NCI-H82 (cell line): ENCODE measurements at places on chromosomes 6 and 20.

GRCh38 chr6:53299331-53300005 lies 49.3 kb downstream of the ELOVL5 start:
- peak; percentile 47 for DNase-seq

DNA sequence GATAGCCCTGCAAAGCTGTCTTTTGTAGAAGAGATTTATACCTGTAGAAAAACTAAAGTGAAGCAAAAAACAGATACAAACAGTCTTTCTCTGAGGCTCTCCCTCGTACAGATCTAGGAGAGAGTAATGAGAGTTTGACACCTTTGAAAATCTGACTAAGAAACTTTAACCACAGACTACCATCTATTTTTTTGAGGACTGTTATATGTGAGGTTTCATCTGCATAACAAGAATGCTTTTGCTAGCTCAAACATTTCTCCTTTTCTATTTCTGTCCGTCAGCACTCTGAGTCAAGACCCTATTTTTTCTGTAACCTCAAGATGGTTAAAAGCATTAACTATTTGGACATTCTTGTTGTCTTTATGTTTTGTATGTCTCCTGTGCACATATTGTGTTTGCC lies 193.0 kb downstream of the BTBD3 start:
- DNase-seq: no peak

GRCh38 chr6:28693751-28694443 lies 168.2 kb downstream of the GPX5 start:
- DNase-seq: peak; percentile 64

DNA sequence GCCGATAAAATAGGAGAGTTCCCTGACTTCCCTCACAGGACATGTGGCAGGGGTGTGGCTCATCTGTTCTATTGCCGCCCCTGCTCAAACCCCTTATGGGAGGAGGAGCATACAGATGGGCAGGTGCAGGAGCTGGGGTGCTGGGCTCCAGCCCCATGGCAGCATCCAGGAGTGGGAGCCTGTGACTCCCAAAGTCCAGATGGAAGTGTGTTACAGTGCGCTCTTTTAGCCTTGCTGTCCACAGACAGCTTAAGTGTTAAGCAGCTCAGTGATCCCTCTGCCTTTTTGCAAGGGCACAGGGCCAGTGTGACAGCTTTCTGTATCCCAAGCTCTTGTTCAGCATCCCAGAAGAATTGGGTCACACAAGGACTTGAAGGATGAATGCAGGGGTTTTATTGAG lies 212.3 kb upstream of the MYLIP start:
- DNase-seq: peak; percentile 95

DNA sequence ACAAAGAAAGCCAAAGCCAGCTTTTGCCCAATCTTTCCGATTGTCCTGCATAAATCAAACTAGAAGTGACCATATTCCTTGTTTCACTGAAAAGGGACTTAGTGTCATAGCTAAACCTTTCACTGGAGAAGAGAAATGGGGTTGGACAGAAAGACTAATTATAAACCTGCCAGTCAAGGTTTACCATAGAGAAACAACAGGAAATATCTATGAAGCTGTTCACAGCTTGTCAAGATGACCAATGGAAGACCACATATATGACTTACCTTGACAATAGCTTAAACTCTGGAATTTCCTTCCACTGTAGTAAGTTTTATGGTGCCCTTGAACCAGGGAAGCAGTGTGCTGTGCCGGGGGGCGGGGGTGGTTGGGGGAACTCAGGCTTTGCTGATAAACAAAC lies 107.7 kb upstream of the PHACTR1 start:
- DNase-seq: no peak

GRCh38 chr6:97963193-97963592 lies 680.2 kb upstream of the MMS22L start:
- no peak for DNase-seq

- no peak for DNase-seq
Observed at GRCh38 chr6:144144996-144145395, 5.3 kb upstream of the STX11 start.

- DNase-seq: peak; percentile 30
Observed at GRCh38 chr6:71621918-71622519, 264.3 kb upstream of the RIMS1 start.

DNA sequence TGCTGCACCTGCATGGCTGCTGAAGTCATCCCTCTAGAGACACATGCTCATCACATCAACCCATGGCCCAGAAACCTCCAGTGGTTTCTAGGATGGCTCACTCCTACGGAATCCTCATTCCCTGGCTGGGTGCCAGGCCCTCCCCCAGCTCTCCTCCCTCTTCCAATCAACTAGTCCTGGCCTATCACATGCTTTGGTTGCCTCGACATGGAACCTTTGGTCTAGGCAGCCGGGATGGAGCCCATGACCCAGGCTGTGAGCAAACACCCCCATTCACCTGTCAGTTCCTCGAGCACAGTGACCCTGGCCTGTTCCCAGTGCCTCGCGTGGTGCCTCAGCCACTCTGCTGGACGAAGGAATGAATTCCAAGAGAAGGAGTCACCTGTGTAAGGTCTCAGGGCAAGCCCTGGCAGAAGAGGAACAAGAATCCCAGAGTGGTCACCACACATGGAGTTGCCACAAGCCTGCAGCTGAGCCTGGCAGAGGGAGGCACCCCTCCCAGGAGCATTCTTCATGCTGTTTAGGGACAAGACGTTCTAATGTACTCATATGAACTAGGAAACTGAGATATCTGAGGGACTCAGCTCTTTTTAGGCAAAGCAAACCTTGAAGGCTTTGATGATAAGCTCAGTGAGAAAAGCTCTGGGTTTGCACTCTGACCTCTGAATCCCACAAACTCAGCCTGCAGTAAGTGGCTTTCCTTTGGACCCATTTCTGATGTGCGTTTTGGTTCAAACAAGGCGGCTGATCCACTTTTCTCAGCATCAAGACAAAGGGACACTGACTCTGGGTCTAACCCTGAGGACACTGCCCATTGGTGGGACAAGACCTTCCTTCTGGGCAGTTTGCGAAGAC lies 40.2 kb downstream of the PPP1R3G start:
- no peak for DNase-seq

DNA sequence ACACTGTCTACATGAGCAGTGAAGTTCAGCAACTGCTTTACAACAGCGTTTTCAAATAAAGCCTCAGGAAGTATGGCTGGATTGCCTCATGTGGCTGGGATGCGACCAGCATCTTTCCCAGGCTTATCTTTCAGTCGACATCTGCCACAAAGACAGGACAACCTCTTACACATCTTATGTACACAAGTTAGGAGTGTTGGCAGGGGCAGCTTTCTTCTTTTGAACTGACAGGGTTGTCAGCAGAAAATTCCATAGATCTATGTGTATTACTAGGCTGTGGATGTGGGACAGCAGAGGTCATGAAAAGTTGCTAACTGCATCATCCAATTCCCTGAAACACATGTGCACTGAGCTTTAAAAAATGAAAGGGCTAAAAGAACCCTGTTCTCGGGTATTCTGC lies 48.1 kb downstream of the PLAGL1 start:
- peak; percentile 42 for DNase-seq

DNA sequence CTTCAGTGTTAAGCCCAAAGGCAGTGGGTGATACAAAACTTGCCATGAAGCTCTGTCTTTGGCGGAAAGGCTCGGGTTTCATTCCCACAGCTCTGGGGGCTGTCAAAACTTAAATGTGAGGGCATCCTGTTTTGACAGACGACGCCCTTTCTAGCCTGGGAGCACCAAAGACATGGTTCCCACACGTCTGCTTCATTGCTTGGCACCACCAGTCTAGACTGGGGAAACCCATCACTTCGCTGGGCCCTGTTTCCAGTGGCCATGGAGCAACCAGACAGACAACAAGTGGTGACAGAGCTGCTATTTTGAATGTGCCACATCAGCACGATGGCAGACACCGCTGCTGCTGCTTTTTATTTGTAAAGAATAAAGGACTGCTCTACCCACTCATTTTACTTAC lies 127.5 kb downstream of the SASH1 start:
- DNase-seq: no peak

DNA sequence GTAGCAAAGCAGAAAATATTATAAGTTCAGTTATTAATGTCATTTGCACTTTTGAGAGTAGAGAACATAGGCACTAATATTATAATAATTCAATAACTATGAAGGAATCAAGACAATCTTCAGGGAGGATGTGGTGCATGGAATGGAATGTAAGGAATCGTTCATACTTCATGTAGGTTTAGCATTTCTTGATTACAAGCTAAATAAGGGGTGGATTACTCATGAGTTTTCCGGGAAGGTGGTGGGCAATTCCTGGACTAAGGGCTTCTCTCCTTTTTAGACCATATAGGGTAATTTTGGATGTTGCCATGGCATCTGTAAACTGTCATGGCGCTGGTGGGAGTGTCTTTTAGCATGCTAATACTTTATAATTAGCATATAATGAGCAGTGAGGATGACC lies 9.1 kb upstream of the BTNL2 start:
- DNase-seq: no peak

DNA sequence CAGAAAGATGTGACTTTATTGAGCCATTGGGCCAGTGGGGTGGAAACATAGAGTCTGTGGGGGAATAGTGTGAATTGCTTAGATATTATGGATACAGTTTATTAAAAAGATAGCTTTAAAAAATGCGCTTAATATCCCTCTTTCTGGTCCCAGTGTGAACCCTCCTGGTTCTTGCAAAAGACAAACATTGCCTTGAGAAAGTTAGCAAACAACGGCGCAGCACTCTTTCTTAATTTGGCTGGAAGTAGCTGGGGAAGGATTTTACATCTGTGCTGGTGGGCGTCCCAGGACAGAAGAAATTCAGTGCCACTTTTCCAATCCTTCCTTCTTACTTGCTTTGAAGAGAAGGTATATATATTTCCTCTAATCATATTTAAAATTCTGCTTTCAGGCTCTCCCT lies 191.4 kb upstream of the ZFP64 start:
- no peak for DNase-seq

- DNase-seq: no peak
Observed at GRCh38 chr6:15495375-15495901, 167.4 kb downstream of the DTNBP1 start.

DNA sequence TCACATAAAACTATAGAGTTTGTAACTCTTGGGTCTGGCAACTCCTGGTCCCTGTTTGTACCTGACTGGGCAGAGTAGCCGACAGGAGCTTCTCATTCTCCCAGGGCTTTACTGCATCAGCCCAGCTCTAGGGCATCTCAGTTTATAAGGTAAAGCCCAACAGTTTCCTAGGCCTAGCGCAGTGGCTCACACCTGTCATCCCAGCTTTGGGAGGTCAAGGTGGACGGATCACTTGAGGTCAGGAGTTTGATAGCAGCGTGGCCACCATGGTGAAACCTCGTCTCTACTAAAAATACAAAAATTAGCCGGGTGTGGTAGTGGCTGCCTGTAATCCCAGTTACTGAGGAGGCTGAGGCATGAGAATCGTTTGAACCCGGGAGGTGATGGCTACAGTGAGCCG lies 47.8 kb downstream of the ATP9A start:
- DNase-seq: no peak

GRCh38 chr6:105189026-105189820 lies 9.4 kb upstream of the POPDC3 start:
- DNase-seq: no peak

GRCh38 chr6:29011276-29011734 lies 6.2 kb upstream of the ZNF311 start:
- peak; percentile 55 for DNase-seq

- no peak for DNase-seq
Observed at GRCh38 chr6:4743062-4743461, 33.1 kb upstream of the CDYL start.

DNA sequence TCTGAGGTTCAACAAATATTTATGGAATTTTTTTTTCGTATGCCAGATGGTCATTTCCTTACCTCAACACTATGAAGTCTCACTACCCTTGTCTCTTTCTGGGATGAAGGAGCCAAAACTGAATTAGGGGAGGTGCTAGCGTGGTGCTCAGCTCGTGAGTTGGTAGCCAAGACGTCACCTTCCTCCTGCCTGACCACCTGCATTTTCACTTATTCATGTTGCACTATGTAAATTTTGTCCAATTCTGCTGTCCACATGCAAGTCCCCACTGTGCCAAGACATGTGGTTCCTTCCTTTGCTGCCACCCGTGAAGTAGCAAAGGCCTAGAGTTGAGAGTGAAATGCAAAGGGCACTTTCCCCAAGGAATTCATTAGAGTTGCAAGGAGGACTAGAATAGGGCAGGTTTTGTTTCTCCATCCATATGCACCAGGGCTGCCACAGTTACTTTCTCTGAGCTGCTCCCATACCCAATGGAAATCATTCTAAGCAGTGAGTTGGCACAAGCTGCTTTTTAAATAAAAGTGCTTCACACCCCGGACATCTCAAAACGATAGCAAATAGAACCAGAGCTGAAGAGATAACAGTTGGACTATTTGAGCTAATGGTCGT lies 591.3 kb upstream of the NOX3 start:
- DNase-seq: no peak

GRCh38 chr20:3749087-3749688 lies 16.7 kb downstream of the HSPA12B start:
- peak; percentile 45 for DNase-seq

GRCh38 chr6:142223938-142224337 lies 76.9 kb downstream of the VTA1 start:
- DNase-seq: peak; percentile 41

DNA sequence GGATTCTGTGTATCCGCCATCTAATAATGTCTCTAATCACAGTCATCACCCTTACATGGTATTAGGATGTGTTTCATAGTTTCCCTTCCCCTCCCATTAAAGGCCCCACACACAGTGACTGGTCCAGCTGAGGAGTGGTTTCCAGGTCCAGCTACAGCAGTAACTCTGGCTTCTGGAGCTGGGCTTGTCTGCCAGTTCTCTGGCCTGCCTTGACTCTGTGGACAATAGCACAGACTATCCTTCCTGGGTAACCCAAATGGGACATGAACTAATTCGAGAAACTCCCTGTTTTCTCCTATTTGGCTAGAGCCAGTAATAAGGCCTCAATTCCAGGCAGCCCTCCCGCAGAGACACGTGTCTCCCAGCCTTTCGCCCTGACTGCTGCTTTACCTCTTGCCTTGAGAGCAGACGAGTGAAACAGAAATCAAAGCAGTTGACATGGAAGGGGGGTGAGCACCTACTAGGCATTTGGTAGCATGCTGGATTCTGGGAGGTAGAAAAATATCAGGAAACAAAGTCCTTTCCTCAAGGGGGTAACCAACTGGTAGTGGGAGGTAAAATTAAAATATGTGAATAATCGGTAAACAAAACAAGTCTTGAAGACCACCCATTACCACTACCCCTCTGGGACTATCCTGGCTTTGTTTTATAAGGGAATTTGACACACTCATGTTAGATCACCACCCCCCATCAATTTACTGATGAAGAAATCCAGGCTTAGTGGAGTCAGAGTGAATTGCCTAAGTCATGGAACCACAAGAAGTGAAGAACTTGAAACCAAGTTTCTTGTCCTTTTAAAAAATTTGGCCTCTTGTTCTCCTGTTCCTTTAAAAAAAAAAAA lies 1.2 kb downstream of the TRAF3IP2 start:
- no peak for DNase-seq
